Heart right ventricle (tissue), 16 donors: ENCODE measurements at places on chromosomes 7 and 10.

GRCh38 chr7:43834463-43835251 lies 34.7 kb downstream of the MRPS24 start:
- DNase-seq, result no peak

- DNase-seq, result no peak
Observed at GRCh38 chr7:114720725-114721124, 201.2 kb upstream of the MDFIC start.

DNA sequence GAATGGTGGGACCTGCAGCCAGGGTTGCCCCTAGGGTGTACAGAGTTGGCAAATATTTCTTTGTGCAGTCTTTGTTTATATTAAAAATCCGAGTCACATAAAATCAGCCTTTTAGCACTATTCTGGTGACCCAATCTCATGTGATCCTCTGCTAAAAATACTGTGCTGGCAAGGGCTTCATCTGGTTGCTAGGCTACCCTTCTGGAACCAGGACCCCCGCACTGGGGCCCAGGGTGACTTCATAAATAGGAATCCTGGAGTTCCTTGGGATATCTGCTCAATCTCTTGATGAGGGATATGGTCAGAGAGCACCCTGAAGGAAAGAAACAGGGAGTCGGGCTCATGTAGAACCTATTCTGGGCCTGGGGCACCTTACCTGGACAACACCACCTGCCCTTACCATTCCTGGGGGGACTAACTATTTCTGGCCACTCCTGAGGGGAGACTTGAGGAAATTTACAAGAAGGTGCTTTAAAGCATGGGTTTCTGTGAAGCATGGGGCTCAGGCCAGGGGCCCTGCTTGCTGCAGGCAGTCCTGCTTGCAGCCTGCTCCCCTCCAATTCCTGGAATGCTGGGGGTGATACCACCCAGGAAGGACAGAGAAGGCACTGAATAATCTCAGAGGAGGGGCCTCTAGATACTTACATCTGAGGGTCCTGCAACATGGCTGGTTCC lies 44.7 kb downstream of the SH2D4B start:
- no peak for DNase-seq

DNA sequence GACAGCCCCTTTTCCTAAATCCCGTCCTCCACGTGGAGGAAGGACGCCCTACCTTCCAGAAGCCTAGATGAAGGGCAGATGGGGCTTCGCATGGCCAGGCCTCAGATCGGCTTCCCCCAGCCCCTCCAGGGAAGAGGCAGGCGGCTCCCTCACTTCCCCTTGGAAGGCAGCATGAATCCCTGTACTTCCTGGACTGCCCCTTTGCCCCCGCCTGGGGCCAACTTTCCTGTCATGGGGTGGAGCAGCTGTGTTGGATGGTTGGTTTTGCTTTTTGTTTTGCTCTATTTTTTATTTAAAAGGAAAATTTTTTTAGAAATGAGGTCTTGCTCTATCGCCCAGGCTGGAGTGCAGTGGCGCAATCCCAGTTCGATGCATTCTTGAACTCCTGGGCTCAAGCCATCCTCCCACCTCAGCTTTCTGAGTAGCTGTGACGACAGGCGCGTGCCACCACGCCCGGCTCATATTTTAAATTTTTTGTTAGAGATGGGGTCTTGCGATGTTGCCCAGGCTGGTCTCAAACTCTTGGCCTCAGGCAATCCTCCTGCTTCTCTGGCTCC lies 27.2 kb downstream of the GTF2IRD1 start:
- DNase-seq, result peak; percentile 37

DNA sequence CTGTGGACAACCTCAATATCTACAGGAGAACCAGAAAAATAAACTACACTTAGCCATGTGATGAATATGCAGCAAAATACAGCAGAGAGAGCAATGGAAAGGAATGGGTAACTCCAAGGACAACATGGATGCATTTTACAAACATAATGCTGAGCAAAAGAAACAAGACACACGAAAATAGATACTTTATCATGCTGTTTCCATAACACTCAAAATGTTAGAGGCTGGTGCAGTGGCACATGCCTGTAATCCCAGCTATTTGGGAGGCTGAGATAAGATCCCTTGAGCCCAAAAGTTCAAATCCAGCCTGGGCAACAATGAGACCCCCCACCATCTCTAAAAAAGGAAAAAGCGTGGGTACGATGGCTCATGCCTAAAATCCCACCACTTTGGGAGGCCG lies 8.3 kb downstream of the BCL7B start:
- DNase-seq, result no peak
